ENCODE measurements at places on chromosomes 5 and 9.

DNA sequence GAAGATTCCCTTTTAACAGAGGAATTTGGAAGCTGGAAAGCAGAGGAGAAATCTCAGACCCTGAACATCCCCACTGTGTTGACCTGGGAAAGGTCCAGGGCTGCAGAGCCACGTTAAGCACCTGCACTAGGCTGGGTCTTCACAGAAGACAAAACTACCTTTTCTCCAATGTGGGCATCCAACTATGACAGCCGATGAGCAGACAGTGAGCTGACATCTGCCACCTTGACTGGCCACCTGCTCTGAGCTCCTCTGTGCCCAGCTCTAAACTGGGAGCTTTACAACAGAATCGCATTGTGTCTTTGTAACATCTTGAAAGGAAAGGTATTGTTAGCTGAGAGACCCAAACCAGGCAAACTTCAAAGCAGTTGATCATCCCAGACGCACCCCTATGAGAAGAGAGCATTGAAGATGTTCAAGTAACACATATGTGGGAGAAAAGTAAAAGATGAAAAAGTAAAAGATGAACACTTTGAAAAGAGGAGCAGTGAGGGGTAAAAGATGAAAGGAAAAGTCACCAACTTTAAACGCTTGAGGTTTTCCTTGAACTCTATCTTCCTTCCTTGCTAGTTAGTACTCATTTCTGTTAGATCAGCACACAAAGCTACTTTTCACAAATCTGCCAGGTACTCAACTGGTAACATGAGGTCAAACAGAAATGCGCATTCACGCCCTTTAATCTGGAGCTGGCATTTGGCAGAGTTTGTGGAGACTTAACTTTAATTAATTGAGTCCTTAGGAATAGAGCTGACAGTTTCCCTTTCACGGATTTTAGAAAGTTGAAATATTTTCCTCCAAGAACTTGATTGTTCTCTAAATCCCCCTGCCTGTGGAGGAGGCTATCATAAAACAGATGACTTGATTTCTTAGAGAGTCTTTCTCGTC is 53.2 kb upstream of the CTXN3 start:
- no peak for DNase-seq

DNA sequence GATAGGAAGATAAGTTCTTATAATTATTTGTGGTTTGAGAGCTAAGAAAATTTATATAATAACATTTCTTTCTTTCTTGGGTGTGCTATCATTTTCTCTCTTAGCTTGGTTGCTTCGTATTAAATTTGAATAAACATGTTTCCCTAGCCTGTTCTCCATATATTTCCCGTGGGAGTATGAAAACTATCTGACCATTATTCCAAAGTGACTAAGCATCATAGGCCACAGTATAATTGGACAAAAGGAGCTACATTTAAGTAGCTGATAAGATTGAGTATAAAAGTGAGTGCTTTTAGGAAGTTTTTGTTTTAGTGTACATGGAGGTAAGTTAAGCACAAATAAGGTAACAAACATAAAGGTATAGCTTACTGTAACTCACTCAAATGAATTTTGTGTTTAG is 8.4 kb upstream of the OSMR start:
- DNase-seq, result no peak

DNA sequence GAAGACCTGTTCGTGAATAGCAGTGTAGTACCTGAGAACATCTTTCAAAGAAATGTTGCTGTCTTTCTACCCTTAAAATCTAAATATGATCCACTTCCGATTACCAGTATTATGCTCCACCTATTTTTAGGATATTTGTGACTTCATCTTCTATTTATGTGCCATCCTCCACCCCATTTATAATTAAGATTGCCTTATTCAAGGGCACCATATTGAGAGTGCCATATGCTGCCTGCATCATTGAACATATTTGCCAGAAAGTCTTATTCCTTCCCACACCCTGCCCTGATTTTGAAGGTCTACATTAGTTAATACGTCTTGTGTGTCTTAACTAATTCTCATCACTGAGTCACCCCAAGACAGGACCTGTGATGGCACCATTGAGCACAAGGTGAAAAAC is 1076.7 kb downstream of the CDH12 start:
- DNase-seq, result no peak

- no peak for DNase-seq
Measured at GRCh38 chr5:33558489-33558888, 117.7 kb downstream of the TARS1 start.

DNA sequence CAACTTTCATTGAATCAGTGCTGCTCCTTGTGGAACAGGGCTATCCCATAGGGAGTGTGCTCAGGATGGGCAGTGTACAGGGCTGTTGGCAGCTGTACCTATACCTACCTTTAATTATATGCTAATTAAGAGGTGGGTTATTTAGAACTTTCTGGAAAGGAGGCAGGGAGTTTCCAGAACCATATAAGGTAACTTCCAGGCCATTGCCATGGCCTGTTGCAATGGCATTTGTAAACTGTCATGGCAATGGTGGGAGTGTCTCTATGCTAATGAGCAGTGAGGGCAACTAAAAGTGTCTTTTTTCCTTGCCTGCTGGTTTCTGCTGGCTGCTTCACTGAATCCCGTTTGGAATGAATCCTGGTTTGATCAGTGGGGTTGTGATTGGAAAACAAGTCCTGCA is 2.3 kb upstream of the ARHGAP26 start:
- no peak for DNase-seq

DNA sequence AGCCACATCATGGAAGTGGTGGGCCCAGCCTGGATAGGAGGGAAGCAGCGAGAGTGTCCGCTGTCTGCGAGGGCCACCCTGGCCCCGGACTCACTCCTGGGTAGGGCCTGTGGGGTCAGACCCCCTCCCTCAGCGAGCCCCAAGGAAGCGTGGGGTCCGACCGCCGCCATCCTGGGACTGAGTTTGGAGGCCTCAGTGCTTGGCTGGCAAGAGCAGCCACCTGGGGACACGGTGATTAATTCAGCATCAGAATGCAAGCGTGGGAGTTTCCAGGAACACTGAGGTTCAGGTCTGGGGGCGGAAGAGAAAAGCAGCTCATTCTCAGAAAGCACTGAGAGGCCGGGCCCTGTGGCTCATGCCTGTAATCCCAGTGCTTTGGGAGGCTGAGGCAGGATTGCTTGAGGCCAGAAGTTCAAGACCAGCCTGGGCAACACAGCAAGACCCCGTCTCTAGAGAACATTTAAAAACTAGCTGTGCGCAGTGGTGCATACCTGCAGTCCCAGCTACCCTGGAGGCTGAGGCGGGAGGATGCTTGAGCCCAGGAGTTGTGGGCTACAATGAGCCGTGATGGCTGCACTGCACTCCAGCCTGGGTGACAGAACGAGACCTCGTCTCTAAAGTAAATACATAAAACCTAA is 18.3 kb upstream of the CAMSAP1 start:
- no peak for DNase-seq
